Activated naive CD8-positive, alpha-beta T cell treated with anti-CD3 and anti-CD28 coated beads, Interleukin-2, amount 50 U/mL, for 16 hours (primary cell): ENCODE measurements at places on chromosomes 4 and X.

DNA sequence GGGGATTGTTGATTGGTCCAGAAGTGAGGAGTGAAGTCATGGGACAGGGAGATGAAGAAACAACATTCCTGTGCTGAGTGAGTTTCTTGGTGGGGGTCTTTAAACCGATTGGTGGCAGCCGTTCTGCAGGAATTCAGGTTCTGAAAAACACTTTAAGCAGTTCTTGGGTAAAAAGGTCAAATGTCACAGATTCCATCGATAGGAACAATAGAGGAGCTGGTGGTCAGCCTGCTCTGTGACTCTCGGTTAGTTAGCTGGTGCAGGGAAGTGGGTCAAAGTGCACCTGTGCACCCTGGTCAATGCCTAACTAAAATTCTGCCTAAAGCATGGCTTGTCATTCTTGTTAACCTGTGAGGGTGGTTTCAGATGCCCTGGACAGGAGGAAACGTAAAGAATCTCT lies 34.6 kb upstream of the MGST2 start:
- no peak for DNase-seq

- no peak for DNase-seq
Observed at GRCh38 chr4:13126976-13127910, 356.9 kb downstream of the RAB28 start.

- no peak for DNase-seq
Observed at GRCh38 chr4:79300280-79300679, 25.6 kb downstream of the NAA11 start.

- no peak for DNase-seq
Observed at GRCh38 chrX:17403972-17404371, 29.0 kb downstream of the NHS start.

DNA sequence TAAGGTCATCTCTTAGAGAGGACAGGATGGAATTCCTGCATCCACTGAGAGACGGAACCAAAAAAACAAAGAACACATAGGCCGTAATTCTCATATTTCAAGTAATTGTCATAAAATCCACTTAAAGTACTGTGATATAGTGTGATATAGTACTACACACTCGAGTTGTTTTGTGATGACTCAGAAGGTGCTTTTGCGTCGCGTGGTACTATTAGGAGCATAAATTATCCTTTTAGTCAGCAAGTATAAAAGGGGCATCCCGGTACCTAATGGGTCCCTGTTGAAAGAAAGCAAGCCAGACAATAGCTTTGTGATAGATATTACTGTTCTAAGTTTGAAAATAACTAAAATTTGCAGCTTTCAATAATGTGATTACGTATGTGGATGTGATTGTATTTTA lies 55.3 kb downstream of the GPR143 start:
- DNase-seq, result no peak

DNA sequence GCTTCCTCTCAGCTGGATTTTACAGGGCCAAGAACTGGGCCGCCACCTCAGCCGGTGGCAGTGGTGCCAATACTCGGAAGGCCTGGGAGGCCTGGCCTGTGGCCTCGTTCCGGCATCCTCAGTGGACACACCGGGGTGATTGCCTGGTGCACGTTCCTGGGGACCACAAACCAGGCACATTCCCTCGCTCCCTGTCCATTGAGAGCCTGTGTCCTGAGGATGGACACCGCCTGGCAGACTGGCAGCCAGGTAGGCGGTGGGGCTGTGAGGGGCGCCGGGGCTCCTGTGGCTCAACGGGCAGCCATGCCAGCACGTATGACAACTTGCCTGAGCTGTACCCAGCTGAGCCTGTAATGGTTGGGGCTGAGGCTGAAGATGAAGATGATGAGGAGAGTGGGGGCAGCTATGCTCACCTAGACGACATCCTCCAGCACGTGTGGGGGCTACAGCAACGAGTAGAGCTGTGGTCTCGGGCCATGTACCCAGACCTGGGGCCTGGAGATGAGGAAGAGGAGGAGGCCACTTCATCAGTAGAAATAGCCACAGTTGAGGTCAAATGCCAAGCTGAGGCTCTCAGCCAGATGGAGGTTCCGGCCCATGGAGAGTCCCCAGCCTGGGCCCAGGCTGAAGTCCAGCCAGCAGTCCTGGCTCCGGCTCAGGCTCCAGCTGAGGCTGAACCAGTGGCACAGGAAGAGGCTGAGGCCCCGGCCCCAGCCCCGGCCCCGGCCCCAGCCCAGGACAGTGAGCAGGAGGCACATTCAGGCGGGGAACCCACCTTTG lies 70.4 kb downstream of the STARD8 start:
- no peak for DNase-seq

DNA sequence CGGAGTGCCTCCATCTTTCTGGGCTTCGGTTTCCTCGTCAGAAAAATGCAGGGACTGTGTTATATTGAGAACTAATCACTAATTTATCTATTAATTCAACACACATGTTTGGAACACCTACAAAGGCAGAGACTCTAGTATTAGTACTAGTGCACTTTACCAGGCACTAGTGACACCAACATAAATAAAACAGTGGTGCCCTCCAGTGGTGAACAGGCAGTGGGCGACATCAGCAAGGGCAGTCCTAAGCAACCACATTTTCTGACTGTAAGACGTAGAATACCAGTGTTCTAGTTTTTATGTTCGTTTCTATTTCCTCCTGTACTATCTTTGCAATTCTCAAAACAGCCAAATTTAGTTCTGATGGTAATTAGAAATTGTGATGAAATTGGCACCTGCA lies 69.1 kb upstream of the UCP1 start:
- DNase-seq, result no peak

- DNase-seq, result no peak
Observed at GRCh38 chr4:170652571-170652970, 562.8 kb upstream of the AADAT start.

DNA sequence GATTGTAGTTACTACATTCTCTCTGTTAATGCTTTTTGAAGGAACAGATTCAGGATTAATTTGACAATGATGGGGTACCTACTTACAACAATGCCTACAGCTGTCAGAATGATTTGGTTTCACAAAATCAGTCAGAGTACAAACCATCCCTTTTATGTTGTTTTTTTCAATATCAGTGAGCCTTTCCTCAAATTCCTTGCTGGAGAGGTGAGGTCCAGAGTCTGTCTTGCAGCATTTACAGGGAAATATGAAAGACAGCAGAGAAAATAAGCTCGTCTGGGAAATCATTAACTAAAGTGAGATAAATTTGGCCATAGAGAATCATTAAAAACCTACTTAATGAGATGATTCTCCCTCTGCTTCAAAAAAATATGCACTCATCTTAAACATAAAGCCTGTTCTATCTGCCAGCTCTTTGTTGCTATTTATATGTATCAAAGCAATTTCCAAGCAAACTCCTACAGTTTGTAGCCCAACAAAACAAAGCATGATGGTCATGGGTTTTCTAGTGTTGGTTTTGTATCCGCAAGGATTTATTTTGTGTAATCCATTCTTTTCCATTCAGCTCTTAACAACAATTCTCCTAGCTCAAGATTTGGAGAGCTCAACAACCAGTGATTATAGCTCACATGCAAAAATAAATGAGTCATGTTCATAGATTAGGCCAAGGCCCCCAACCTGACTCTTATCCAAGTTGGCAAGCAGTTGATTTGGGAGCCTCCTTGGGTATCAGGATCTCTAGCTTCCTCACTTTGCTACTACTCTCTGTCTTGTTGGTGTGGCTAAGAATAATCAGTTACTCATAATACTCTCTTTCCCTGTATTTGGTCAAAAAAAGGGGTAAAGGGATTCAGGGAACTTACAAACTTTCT lies 222.6 kb downstream of the ENOX2 start:
- DNase-seq, result no peak

DNA sequence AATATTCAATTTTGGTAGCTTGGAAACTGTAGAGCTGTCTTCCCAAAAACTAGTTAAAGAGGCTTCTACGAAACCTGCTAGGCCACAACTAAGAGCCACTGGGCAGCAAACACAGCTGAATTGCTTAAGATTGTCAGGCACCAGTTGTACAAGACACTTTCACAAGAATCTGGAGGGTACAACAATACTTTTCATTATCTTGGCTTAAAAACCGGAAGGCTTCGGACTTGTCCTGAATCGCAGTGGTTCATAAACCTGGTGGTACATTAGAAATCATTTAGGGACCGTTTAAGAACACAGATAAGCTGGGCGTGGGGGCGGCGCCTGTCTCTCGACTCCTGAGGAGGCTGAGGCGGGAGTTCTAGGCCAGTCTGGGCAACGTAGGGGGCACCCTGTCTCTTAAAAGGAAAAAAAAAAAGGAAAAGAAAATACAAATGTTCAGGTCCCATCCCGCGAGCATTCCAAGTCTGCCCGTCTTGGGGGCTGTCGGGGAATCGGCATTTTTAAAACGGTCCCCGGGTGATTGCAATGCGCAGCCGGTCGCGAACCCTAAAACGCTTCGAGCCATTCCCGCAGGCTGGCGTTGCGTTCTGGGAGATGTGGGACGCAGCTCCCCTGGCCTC lies 763 bp downstream of the PYURF start:
- DNase-seq, result no peak

DNA sequence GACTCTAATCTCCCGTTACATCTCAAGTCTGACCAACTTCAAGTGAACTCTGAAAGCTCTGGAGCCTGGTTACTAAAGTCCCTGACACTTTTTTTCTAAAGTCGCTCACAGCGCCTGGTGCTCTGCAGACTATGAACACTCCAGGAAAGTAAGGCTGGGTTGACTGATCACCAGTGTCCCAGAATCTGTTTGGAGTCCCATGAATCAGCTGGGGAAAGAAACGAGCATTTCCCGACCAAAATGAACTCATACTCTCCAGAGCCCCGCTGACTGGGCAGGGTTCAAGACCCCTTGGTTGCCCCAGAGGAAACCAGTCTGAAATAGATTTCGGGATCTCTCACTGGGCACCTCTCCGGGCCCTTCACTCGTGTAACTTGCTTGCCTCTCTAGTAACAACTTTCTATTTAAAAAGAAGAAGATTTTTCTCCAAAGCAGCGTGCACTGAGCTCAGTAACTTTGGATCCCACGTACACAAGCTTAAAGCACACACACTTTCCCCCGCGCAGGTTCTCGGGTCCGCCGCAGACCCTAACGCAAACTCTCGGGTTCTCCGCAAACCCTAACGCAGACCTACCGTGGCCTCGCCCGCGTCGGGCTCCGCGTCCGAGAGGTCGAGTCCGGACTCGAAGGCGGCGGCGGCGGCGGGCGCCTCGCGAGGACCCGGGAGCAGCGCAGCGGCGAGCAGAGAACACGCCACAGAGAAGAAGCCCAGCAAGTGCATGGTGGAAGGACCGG lies 964 bp downstream of the VEGFC start:
- DNase-seq, result no peak

DNA sequence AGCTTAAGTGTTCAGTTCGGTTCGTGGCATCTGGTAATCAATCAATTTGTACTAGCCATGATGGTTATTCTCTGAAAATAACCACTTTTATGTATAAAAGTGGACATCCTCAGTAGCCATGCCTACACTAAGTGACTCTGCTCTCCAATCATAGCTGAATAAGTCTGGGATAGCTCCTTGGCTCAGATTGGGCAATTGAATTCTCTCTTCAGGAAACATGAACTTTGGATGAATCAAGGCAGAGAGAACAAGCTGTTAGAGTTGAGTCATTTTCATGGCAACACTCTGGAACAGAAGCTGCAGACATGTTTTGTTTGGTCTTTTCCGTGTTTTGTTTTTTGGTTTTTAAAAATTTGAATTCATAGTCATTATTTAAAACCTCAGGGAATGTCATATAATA lies 66.8 kb upstream of the TMEM164 start:
- no peak for DNase-seq

- no peak for DNase-seq
Observed at GRCh38 chrX:10884246-10884645, 226.9 kb upstream of the HCCS start.

GRCh38 chr4:174305961-174306360 lies 22.2 kb downstream of the CEP44 start:
- no peak for DNase-seq

DNA sequence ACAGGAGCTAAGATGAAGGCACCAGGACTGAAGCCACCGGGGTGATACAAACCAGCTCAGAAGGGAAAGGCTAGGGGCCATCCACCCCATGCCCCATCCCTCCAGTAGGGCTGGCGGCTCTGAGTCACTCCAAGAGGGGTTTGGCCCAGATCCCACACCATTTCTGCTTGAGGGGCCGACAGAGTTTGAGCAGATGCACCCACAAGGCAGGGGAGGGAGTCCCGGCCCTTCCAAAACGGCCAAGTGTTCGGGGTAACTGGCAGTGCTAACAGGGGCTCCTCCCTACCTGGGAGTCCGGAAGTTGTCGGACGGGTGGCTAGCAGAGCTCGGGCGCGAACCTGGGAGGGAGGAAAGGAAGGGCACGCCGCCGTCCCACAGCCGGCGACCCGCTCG lies 412 bp downstream of the SLC10A3 start:
- DNase-seq, result no peak

DNA sequence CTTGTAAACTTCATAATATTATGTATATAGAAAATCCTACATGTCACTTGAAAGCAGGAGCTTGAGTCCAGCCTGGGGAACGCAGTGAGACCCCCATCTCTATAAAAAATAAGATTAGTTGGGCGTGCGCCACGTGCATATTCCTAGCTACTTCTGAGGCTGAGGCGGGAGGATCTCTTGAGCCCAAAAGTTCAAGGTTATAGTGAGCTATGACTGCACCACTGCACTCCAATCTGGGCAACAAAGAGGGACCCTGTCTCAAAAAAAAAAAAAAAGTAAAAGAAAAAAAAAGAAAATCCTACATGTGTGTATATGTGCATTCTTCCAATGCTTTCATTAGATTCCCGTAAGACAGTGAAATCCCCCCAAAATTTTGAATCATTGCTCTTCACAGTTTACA lies 1.7 kb downstream of the SEC31A start:
- no peak for DNase-seq
